ENCODE measurements at places on chromosomes 7 and 10.

DNA sequence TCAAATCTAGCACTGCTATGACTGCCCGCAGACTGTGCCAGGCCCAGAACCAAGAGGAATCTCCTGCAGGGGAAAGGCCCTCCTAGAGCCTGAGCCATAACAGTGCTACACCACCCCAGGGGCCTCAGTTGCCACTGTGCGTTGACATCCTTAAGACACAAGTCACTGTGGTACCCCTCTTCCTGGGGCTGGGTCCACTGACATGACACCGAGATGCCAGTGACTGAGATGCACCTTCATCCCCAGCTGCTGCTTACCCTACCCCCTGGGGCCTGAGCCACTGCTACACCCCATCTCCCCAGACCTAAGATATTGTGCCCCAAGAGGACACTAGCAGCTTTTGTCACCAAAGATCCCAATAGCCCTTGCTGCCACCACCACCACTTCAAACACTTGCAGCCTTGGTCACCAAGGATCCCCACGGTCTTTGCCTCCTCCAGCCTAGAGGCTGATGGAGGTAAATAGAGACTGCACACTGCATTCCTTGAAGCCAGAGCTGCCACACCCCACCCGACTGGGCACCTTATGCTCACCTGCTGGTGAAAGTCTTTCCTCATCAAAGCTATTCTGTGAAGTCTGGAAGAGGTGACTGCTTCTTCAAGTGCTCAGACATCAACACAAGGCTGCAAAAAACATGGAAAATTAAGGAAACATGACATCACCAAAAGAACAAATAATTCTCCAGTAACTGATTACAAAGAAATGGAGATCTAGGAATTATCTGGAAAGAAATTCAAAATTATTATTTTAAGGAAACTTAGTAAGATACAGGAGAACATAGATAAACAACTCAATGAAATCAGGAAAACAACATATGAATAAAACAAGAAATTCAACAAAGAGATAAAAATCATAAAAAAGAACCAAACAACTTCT, 40.4 kb upstream of the SHH start:
- no peak for DNase-seq

GRCh38 chr7:41652267-41652666, 50.6 kb downstream of the INHBA start:
- DNase-seq: no peak

DNA sequence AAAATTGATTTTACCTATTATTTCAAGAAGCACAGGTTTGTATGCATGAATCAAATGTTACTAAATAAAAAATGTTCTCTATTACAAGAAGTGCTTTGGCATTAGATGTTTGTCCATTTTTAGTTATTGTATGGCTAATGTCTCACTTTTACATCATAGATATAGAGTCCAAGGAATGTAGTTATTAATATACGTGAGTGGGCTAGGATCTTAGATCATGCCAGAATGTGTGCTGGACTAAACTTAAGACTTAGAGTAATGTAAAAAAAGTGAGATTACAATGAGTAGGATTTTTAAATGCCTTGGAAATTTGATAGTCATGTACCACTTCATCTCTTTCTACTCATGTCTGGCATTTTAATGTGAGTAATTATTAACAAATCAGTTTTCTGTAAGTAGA, 196.6 kb downstream of the ARL4A start:
- DNase-seq: no peak

- DNase-seq: no peak
Observed at GRCh38 chr7:21947056-21947455, 1.4 kb upstream of the CDCA7L start.

GRCh38 chr10:73413108-73413527, 740 bp downstream of the ANXA7 start:
- DNase-seq: no peak

DNA sequence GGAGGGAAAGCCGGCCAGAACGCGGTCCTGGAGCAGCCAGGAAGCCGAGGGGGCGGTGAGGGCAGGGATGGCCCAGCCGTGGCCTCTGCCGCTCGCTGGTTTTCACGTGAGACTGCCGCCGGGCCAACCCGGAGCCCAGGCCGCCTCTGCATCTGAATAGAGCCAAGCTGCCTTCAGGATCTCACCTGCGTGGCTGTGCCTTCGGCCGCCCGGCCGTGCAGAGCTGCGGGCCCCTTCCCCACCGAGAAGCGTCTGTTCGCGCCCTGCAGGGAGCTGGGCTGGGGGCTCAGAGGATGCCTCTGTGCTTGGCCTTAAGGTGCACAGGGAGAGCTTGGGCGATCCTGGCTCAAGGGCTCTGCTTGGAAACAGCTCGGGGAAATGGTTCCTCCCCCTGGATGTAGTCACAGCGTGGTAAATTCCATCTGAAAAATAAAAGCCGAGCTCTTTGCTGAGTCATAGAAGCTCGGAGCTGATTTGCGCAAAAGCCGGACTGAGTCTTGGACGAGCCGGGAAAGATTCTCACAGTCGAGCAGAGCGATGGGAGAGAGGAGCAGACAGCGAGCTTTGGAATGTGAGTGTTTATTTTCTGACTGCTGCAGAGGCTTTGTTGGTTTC, at the start of gene JAKMIP3:
Gene JAKMIP3 (plus strand): TSS at position 456 of the 615 bp plus-strand sequence. CDS start 38,863 bp downstream, outside the sequence.
- DNase-seq: no peak

DNA sequence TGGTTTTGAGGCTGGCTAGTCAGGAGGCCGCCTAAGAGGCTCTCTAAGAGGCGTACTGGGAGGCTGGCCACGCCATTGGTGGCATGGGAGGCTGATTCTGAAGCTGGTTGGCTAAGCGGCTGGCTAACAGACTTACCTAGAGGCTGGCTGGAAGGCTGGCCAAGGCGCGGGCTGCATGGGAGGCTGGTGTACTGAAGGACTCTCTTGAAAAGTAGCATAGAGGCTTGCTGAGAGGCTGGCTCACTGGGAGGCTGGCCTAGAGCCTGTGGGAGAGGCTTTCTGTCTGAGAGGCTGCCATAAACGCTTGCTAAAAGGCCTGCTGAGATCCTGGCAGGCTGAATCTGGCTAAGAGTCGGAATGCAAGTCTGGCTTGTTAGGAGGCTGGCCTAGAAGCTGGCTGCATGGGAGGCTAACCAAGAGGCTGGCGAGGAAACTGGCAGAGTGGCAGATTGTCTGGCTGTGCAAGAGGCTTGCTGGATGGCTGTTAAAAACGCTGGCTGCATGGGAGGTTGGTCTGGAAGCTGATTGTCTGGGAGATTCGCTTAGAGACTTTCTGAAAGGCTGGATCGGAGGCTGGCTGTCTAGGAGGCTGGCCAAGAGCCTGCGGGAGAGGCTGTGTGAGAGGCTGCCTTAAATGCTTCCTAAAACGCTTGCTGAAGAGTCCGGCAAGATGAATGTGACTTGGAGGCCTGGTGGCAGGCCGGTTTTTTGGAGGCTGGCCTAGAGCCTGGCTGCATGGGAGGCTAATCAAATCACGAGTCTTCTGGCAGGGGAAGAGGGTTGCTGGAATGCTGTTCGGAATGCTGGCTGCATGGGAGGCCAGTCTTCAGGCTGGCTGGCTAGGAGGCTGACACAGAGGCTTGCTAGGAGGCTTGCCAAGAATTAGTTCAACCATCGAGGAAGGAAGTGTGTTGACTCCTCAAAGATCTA, 134.2 kb downstream of the OR13A1 start:
- no peak for DNase-seq

DNA sequence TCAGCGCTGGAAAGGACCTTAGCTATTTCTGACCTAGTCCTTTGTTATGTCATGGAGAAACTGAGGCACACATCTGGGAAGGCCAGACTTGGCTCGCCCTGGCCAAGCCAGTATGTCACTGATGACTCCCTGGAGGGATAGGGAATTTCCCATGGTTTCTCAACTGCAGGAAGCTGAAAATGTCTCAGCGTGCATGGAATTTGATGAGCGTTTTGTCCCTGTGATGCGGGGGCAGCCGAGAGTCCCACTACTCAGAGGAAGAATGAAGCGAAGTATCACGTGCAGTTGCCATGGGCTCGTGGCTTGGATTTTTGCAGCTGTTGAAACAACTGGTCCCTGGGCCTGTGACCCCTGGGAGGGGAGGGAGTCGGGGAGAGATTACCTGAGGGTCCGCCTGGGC, 44.8 kb downstream of the CLIP2 start:
- no peak for DNase-seq

- no peak for DNase-seq
Observed at GRCh38 chr10:117967149-117967650, 79.5 kb downstream of the RAB11FIP2 start.

- no peak for DNase-seq
Observed at GRCh38 chr7:131330299-131330698, 2.6 kb downstream of the MKLN1 start.

- DNase-seq: no peak
Observed at GRCh38 chr7:22979861-22980260, 34.1 kb downstream of the HYCC1 start.

DNA sequence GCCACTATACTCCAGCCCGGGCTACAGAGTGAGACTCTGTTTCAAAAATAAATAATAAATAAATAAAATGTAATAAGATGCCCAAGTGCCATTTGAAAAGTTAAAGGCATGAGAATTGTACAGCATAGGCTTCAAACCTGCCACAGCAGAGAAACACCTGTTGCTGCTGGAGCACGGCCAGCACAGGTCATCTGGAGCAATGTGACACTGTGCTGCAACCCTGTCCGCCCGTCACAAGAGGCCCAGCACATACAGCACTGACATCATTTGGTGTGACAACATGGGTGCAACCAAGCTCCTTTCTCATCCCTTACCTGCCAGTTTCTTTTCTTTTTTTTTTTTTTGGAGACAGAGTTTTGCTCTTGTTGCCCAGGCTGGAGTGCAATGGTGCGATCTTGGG, 1.3 kb downstream of the RFC2 start:
- no peak for DNase-seq

DNA sequence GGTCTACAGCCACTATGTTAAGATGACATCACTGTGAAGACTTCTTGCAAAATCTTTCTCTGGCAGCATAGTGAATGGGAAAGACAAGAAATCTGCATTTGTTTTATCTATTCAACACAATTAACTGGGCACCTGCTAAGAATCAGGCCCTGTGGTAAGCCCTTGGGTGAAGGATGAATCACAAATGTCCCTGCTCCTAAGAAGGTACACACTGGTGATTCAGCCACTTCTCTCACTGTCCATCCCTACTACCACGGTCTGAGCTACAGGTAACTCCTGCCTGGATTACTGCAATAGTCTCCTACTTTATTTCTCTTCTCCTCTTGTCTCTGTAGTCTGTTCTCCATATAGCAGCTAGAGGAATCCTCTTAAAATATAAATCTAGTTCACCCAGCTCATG, 116.1 kb downstream of the HIBADH start:
- no peak for DNase-seq

DNA sequence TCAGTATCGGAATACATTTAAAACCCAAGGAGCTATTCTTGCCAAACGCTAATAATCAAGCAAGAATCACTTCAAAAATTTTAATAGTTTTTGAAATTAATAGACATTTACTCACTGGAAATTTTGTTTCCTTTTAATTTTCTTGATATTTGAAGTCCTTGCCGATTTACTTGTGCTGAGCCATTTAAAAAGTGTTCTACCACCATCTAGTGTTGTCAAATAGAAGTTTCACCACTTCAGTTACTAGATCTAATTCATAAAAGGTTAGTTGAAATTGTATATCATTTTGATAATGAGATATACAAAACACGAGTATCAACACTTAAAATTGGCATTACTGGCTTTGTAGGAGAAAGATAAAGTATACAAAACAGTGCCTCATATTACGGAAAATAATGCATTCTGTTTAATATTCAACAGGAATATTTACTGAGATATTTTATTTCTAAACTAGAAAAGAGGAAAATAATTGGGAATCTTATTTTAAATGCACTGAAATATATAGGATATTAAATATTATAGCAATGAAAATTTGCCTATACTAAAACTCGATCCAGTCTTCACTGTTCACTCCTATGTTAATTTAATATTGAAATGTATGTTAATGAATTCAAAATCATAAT, 664.8 kb upstream of the SEMA3D start:
- no peak for DNase-seq

DNA sequence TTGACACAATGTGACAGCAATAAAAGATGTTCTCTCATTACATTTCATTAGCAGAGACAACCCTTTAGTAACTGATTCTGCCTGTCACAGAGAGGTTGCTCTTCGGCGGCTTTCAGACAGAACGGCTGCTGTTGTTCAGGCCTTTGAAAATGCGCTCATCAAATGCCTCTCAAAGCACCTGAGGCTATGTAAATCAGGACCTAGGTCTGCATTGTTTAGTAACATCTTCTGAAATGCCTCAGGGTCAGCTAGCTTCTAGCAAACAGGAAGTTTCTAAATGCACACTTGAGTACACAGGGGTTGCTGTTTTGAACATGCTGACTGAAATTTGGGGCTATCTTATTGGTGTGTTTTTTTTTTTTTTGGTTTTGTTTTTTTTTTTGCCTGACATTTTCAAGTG, 143.3 kb upstream of the DKK1 start:
- no peak for DNase-seq

DNA sequence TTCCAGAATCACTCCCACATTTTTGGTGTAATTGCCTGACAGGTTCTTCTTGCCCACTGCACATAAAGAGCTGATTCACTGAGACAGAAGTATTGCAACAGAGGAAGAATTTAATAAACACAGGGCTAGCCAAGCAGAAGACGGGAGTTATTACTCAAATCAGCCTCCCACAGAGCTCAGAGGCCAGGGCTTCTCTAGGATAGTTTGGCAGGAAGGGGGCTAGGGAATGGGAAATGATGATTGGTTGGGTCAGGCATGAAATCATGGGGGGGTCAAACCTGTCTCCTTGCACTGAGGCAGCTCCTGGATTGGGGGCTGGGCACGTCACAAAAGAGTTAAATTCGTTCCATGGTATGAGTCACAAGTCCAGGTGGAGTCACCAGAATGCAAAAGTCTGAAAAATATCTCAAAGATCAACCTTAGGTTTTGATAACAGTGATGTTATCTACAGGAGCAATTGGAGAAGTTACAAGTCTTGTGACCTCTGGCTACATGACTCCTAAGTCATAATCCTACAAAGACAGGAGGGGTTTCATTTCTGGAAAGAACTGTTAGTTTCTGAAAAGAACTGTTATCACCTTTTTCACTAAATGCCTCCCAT, 30.2 kb upstream of the ERCC6 start:
- no peak for DNase-seq

DNA sequence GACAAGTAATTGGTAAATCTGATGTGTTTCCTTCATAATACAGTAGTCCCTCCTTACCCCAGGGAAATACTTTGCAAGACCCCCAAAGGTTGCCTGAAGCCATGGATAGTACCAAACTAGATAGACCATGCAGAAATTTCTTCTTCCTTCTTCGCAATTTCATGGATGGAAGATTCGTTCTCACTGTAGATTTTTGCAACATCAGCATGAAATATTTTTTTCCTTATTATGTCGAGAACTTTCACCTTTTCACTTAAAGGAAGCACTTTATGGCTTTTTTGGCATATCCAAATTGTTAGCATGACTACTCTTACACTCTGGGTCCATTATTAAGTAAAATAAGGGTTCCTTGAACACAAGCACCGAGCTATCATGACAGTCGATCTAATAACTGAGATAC, 333.2 kb downstream of the LHFPL3 start:
- no peak for DNase-seq

DNA sequence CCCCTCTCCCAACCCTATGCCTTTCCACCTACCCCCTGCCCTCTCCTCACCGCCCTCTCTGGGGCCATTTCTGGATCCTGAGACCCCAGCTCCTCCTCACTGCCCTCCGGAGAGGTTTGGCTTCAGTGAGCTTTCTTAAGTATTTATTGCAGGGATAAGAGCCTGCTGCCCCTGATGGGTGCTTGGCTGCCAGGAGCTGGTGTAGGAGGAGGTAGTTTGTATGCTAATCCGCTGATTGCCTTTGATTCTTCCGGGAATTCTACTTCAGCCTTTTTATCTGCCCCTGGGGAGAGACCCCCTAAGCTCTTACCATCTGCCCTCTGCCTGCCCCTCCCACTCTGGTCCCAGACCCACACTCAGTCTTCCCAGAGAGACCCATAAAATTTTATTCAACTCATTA, 263.5 kb upstream of the PODXL start:
- DNase-seq: no peak

GRCh38 chr10:4407783-4408182, 418.2 kb upstream of the AKR1E2 start:
- DNase-seq: no peak
